ENCODE measurements at places on chromosomes 3 and 15.

DNA sequence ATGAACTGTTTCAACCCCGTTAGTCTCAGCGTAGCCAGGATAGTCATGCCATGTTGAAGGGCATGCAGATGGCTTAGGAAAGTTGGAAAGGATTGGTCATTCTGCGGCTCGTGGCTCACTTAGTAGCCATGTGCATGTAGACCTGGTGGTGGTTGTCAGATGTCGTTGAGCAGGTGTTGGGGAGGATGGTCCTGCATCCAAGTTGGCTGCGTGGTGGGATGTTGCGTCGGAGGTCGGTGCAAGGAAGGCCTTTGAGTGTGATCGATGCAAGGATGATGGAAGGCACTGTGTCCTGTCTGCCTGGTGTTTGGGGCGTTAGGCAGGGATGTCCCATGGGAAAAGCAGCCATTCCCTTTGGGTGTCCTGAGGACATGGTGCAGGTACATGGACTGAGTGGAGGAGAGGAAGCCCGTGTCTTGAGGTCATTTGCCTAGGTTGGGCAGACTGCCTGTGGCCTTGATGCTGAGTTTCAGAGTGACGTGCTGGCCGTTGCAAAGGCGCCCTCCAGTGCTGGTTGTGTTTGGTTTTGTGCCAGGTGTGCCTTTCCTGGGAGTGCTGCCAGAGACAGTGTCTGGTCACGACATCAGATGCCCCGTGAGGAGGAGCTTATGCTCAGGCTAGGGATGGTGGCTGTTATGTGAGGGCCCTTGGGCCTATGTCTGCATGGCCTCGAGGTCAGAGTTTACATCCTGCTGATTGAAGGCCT, 103.4 kb downstream of the SNRPN start:
- no peak for DNase-seq

DNA sequence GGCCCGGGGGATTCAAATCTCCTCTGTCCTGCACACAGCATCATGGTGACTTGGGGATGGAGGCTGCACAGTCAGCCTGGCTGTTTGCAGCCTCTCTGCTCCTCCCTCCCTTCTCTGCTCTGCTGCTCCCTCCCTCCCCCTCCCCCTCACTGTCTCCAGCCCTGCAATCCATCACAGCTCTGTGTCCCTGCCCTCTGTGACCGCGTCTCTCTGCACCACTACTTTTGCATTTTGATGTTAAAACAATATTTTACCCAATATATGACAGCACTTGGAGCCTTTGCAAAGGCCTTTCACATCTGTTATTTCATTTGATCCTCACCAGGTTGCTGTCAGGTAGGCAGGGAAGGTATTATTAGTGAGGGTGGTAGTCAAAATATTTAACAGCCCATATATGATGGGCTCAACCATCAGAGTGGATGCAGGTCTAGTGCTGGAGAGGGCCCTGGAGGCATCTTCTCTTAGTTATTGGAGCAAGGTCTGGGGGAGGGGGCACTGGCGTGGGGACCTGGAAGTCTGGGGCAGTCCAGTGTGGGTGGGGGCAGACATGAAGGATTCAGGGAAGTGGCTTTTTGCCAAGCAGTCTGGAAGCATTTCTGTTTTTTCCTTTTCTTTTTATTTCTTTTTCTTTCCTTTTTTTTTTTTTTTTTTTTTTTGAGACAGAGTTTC, 16.3 kb upstream of the VPS8 start:
- no peak for DNase-seq

- no peak for DNase-seq
Measured at GRCh38 chr15:40471105-40471807, 472 bp downstream of the CHST14 start.

DNA sequence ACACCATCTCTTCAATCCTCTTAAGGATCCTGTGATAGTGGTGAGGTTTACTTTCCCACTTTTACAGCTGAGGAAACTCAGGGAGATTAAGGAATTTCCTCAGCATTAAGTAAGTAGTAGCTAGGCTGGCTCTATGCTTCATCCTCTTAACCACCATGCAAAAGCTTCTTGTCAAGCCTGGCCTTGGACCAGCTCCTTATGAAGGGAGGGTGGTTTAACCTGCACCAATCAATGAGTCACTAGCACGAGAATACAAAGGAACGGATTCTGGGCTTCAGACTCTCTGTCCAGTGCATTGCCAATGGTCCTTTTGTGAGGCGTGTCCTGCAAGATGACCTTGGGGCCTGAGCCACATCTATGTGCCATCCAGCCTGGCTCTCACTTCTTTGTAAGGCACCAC, 202.0 kb upstream of the CFAP20DC start:
- no peak for DNase-seq

GRCh38 chr3:49023775-49024174, 1.9 kb downstream of the NDUFAF3 start:
- DNase-seq, result no peak

DNA sequence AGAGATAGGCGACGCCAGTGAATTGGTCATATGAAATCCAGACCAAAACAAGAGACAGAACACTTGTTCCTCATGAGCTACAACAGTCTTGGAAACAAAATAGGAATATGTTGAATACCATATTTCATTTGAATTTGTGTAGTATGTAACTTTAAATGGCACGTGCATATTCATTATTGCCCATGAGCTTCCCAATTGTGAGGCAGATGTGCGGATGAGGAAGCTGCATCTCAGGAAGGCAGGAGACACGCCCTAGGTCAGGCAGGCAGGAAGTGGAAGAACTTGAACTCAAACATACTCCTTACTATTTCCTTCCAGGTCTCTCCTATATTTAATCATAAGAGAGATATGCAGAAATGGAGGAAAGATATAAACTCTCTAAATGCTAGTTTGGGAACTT, 106.8 kb upstream of the SLC2A2 start:
- no peak for DNase-seq

GRCh38 chr3:62911526-62911925, 36.3 kb upstream of the CADPS start:
- DNase-seq, result no peak

GRCh38 chr3:141399200-141399599, 30.9 kb downstream of the ZBTB38 start:
- DNase-seq, result no peak

DNA sequence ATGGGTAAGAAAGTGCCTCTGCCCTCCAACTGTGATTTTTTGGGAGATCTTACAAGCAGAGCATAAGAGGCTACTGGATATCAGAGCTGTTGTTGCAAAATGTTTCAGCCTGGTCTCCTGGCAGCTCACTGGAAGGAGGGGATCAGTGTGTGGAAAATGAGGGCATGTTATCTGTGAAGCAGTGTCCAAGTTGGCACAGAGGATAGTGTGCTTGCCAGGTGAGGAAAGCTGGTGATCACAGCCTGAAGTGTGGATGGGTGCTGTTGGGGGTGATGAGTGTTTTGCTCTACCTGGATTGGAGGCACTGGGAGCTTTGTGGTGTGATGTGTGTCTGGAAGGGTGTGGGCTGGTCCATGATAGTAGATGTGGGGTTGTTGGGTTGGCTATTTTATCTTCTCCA, 69.3 kb downstream of the MCTP2 start:
- DNase-seq, result no peak

DNA sequence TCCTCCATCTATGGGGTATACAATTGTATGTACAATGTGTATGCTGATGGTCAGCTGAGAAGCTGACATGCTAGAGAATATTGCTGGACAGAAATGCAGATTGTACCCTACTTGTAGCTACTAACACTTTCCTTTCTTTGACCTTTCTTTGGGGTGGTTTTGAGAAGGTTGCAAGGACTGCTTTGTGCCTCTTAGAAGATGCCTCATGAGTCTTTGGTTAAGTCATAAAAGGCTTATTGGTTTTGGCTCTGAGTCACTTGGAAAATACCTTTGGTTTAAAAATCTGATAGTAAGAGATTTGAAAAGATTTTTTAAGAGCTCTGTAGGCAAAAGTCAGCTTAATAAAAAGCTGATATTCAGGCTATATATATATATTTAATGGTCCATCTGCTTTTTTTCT, 71.5 kb downstream of the ZMAT3 start:
- DNase-seq, result no peak

GRCh38 chr3:195458316-195458717, 15.5 kb upstream of the ACAP2 start:
- no peak for DNase-seq

DNA sequence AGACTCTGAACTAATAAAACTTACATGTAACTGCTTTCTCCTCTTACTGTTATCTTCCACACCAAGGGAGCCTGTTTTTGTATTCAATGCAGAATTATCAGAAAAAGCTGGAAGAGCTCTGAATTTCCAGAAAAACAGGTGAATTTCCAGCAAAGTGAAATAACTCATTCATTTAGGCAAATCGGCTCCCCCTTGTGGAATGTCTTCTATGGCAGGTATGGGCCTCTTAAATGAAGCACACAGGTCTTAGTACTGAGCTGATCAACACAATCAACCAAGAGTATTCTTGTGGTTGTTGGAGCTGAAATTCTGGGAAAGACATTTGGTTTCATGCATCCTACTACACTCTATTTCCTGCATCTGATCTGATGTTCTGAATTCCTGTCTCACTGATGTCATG, 31.0 kb upstream of the PTPRG start:
- DNase-seq, result no peak
